Karpas-422 (cell line): ENCODE measurements at places on chromosomes 4 and X.

DNA sequence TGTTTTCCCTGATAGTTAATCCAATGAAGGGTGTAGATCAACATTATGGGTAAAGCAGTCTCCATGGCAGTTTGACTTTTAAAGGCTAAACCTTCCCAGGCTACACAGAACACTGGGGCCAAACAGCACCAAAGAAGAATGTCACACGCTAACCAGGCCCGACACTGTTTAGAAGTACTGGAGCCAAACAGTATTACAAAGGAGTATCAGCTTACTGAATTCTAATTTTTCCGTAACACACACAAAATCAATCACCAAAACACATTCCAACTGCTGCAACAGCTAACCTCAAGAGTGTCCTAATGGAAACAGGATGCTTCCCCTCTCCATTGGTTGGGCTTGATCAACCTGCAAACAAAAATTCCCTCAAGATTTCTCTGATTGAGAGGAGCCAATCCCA lies 783.5 kb downstream of the PCDH18 start:
- no peak for DNase-seq

DNA sequence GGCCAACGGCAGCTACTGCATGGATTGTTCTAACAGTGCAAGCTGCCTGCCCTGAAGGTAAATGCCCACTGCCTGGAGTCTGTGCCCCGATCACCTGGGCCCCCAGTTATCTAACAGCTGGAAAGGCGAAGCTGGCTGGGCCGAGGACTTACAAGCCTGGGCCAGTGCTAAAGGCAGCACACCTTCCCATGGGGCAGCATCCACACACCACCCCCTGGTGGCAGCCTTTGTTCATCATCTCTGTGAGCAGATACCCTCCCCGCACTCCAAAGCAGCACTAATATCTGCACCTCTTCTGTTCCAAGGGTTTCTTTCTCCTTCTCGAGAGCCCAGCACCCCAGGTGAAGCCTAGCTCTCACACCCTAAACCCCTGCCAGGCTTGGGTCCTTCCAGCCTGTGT lies 7.6 kb downstream of the SLC2A9 start:
- DNase-seq: peak; percentile 87

- no peak for DNase-seq
Measured at GRCh38 chrX:150270622-150271021, 92.5 kb upstream of the MAMLD1 start.

- no peak for DNase-seq
Measured at GRCh38 chrX:95974890-95975289, 709.8 kb upstream of the DIAPH2 start.

- DNase-seq: no peak
Measured at GRCh38 chr4:124641715-124642381, 70.7 kb downstream of the ANKRD50 start.

GRCh38 chrX:3514996-3515395 lies 168.5 kb upstream of the MXRA5 start:
- no peak for DNase-seq

- no peak for DNase-seq
Measured at GRCh38 chrX:16464369-16464768, 185.6 kb upstream of the S100G start.

DNA sequence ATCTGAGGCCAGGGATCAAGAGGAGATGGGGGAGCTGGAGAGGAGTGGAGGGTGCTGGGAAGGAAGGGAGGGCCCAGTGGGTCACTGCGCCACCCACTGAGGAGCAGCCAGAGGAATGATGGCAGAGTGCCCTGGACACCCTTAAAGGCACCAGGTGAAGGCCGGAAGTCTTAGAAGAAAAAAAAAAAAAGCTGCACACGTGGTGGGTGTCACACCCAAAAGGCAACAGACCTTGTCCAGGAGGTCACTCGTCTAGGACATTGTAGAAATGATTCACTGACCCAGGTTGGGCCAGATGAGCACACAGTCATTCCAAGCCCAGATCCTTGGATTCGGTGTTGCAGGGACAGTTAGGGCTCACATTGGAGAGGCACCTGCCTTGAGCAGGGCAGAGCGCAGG lies 93.5 kb upstream of the TRIM2 start:
- no peak for DNase-seq

DNA sequence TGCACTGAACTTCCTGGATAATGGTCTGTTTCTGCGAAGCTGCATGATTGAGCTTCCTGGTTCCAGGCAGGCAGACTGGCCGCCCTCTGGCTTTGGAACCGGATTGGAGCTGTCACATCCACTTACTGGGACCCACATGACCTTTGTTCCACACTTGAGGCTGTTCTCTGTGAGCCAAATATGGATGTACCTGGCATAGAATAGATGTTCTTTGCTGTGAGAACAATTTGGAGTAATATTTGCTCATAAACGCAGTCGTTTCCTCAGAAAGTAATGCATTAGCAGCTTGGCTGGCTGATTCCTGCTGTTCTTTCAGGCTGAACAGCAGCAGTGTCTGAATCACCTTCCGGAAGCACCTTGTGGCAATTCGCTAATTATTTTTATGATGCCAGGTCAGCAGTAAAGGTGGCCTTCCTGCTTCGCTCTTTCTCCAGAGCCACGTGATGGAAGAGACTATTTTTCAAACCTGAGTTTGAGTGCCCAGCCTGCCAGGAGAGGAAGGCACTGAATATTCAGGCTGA lies 78.1 kb upstream of the BOD1L1 start:
- no peak for DNase-seq
